ENCODE measurements at places on chromosomes 2 and 18. TPM values are rescaled to one million over a fixed set of nuclear protein-coding genes. Genes with fewer than 3 reads are reported as not detected.

Gene PLA2R1
- 0.11 TPM for total RNA-seq

Gene KCNG3
- total RNA-seq = 4.8 TPM

Gene CKAP2L
- 7.7 TPM for total RNA-seq

Gene REG1B
- total RNA-seq = not detected

Gene DUSP19
- total RNA-seq = 7.5 TPM

Gene UGT1A9
- total RNA-seq = not detected

Gene LYG1
- 0.29 TPM for total RNA-seq

Gene MAB21L4
- total RNA-seq = not detected

Gene NOSTRIN
- total RNA-seq = not detected

Gene GNAL
- 18.8 TPM for total RNA-seq

Gene RESP18
- total RNA-seq = not detected

Gene IHH
- total RNA-seq = not detected

Gene MDH1B
- total RNA-seq = 2.2 TPM

Gene SULT1C2
- total RNA-seq = 5.0 TPM

Gene GPR39
- total RNA-seq = 0.32 TPM

Gene TUBB8B
- total RNA-seq = 0.69 TPM

Gene CBLN2
- total RNA-seq = not detected

Gene USP34
- total RNA-seq = 81.6 TPM

Gene MC4R
- not detected for total RNA-seq

Gene RGPD8
- 1.2 TPM for total RNA-seq

Gene IL1F10
- total RNA-seq = not detected

Gene TNFAIP6
- 0.95 TPM for total RNA-seq

Gene STAT4
- total RNA-seq = not detected

Gene TMEM247
- total RNA-seq = not detected

Gene EFEMP1
- total RNA-seq = not detected

Gene CCL20
- 0.96 TPM for total RNA-seq

Gene NDUFS1
- 175 TPM for total RNA-seq

Gene PRPF40A
- total RNA-seq = 108 TPM

Gene PLEK
- not detected for total RNA-seq

Gene IL18R1
- 0.37 TPM for total RNA-seq

Gene GAREM2
- total RNA-seq = 4.0 TPM

Gene FBXO15
- total RNA-seq = 1.0 TPM

Gene LIPG
- total RNA-seq = not detected

Gene CHRNG
- total RNA-seq = not detected

Gene EMILIN1
- total RNA-seq = 0.71 TPM

Gene SALL3
- not detected for total RNA-seq

Gene KCNK3
- total RNA-seq = not detected

Gene MRO
- total RNA-seq = 3.1 TPM

Gene NIFK
- 102 TPM for total RNA-seq

Gene REL
- total RNA-seq = 7.8 TPM

Gene ATP8B1
- total RNA-seq = 0.90 TPM

Gene DAPL1
- 1.9 TPM for total RNA-seq

Gene ZNF804A
- total RNA-seq = not detected

Gene PIAS2
- total RNA-seq = 32.3 TPM

Gene L3MBTL4
- total RNA-seq = 2.2 TPM

Gene DOCK10
- 36.8 TPM for total RNA-seq

Gene FOXD4L1
- total RNA-seq = not detected

Gene ROCK1
- total RNA-seq = 17.8 TPM

Gene PCARE
- total RNA-seq = not detected

Gene ACOXL
- total RNA-seq = not detected

Gene CFC1
- not detected for total RNA-seq

Gene CENPA
- total RNA-seq = 23.0 TPM

Gene EGR4
- total RNA-seq = not detected

Gene RBM43
- total RNA-seq = 4.9 TPM

All from SK-MEL-5 (cell line).